ENCODE measurements at places on chromosomes 11 and 22.

- no peak for DNase-seq
These were observed 11.5 kb upstream of the TBC1D22A start for GRCh38 chr22:46750863-46751443.

GRCh38 chr11:57116654-57117053, 65.1 kb upstream of the LRRC55 start:
- peak; percentile 63 for DNase-seq

DNA sequence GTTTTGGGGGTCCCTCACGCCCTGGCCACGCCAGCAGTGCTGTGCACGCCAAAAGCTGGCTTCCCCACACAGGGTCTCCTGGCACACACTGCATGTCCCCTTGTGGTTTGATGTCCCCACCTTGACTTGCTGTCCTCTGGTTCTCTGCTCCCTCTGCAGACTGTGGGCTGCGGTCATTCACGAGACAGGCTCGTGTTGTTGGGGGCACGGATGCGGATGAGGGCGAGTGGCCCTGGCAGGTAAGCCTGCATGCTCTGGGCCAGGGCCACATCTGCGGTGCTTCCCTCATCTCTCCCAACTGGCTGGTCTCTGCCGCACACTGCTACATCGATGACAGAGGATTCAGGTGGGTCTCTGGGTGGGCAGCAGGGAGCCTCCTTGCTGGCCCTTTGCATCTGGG, 40.2 kb downstream of the ST14 start:
- DNase-seq, result no peak

GRCh38 chr22:48556751-48557150, 1270.9 kb downstream of the BRD1 start:
- no peak for DNase-seq

DNA sequence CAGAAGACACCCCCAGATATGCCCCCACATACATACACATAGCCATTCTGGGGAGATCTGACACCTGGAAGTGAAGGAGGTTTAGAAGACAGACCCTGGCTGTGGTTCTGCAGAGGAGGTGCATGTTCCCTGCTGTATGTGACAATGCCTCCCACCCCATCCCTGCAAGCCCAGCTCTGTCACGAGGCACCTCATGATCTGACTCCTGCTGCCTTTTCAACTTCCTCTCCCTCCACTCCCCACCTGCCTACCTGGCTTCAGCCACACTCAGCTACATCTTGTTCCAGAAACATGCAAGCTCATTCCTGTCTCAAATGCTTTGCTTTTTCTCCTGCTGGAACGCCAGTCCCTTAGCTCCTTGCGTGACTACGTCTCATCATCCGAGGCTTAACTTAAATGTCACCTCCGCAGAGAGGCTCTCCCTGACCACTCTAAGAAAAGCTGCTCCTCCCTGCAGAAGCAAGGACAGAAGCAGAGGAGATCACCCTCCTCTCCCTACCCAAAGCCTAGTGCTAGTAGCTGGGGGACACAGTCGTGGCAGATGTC, 114.5 kb downstream of the FEZ1 start:
- DNase-seq, result no peak

DNA sequence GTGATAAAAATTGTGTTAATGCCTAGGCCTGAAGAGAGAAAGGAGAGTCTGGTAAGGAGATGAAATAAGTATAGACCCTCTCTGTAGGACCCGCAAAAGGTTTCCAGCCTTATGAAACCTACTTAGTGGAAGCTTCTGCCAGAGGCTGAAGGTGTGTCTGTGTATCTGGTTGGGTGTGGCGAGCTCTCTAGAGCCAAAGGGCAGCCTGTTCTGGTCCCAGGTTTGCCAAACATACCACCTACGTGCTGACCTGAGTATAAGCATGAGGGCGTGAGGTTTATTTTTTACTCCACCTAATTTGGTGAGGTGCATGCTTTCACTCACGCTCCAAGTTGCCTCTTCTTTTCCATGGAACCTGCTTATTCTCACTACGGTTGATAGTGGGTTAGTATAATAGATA, 5.6 kb downstream of the CSTPP1 start:
- DNase-seq, result no peak

- no peak for DNase-seq
These were observed 67.8 kb upstream of the CHST1 start for GRCh38 chr11:45733176-45733575.

DNA sequence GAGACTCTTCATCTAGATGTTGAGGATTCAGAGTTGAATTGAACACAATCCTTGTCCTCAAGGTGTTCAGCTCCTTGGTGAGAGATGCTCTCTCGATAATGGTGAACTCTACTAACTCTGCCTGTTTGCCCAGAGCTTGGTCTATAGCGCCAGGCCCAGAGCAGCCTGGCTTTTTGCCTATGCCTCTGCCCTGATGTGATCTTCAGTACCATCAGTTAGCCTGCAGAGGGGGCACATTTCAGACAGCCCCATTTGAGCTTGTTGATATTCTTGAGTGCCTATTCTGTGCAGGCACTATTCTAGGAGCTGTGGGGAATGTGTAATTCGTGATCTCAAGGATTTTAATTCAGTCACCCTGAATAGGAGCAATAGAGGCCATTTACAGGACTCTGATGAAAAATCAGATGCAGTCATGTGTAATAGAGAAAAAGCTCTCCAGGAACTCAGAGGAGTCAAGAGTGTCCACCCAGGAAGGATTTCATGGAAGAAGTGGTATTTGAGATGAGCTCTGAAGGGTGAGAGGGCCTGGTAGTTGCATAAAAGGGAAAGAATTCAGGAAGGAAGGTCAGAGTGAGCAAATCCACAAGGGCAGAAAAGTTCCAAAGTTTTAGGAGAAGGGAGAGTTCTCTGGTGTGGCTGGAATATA, 19.3 kb downstream of the GTPBP1 start:
- peak; percentile 47 for DNase-seq

DNA sequence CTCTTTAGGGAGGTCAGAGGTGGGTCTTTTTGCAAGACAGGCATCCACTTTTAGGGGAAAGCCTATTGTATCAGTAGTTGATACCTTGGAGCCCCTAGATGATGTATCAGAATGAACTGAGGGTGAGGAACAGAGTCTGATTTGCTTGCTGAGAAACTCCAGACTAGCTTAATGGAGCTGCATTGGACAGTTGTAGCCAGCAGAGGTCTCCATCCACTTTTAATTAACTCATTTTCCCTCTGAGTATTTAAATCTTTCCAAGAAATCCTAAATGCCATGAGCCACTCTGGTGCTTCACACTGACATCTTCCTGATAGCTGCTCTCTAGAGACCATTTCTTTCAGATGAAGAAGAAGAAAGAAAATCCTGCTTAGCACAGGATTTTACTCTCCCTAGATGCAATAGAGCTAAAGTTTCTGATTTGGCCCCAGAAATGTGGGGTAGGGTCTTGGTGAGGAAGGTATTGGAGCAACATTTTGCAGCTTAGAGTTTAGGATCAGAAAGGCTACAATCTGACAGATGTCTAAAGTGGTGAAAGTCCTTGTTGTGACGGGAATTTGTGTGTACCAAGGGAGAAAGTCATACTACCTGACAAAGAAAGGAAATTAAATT, 38.0 kb downstream of the EXT2 start:
- DNase-seq, result peak; percentile 42

DNA sequence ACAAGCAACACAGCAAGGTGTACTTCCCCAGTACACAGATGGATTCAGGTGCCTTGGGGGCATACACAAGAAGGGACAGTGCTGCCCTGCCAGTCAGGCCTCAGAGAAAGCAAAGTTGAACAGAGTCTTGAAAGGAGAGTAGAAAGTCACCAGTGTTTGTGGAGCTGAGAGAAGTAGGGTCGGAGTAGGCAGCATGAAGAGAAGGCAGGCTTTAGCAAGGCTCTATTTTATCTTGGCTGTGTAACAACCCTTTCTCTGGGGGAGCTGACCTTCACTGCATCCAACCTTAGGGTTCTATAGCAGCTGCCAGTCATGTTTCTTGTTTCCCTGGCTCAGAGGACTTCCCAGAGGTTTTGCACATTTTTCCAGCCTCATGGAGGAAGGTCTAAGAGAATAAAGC, 77.4 kb upstream of the BLID start:
- no peak for DNase-seq

GRCh38 chr22:46297151-46297812, 612 bp downstream of the GTSE1 start:
- DNase-seq, result peak; percentile 60

- DNase-seq, result no peak
These were observed 142.2 kb downstream of the FAM76B start for GRCh38 chr11:95647355-95647754.
